Effector memory CD8-positive, alpha-beta T cell (primary cell): ENCODE measurements at places on chromosomes 12 and 14.

DNA sequence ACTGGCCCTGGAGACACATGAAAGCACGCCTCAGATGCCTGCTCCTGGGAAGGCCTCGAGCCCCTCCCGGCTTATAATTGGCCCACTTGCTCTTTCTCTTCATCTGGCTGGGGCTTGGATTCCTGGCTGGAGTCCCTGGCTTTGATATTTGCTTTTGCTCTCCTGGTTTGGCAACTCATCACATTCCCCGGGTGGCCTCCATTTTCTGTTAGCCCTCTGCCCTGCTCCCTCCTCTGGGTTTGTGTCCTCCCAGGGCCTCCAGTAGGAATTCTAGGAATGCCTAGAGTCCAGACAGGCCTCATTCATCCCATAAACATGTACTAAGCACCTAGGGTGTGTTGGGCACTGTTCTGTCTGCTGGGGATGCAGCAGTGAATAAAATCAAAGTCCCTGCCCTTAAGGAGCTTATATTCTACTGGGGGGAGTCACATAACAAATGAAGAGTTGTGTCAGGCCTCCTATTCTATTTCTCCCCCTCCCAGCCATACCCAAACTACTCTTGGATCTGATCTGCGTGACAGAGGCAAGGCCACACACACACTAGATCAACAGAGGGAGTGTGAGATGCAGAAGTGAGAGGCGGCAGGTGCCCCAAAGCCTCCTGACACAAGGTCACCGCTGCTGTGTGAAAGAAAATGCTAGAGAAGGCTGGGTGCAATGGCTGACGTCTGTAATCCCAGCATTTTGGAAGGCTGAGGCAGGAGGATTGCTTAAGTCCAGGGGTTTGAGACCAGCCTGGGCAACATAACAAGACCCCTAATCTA is 21.3 kb upstream of the TSPAN9 start:
- DNase-seq: no peak
- no peak overlapping the region for H3K27ac ChIP-seq
- H3K27me3 ChIP-seq: peaks cover 52% of the 10 kb centered on the region
- no peaks in the 10 kb centered on the region for H3K36me3 ChIP-seq

- H3K36me3 ChIP-seq: no peaks in the 10 kb centered on the region
- no peak for DNase-seq
- no peak overlapping the region for H3K27ac ChIP-seq
- peaks cover 8% of the 10 kb centered on the region for H3K4me1 ChIP-seq
- H3K27me3 ChIP-seq: no peaks in the 10 kb centered on the region
Observed at GRCh38 chr12:67442347-67442841, 173.2 kb downstream of the CAND1 start.

DNA sequence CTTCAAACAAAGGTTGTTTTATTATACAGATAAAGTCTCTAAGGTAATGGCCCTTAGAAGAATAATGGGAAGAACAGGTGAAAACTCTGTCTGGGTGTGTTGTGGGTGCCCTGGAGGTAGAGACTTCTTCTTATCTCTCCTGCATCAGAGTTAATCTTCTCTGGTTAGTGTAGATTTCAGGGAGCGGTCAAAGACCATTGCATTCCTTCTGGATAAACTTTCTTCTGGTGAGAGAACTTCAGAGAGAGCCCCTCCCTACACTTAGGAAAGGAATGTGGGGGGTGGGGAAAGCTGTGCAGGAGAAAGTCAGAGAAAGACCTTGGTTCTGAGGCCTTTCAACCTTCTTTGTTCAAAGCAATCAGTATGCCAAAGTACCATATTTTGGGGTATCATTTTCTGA is 658.5 kb downstream of the DIO2 start:
- H3K27me3 ChIP-seq: no peaks in the 10 kb centered on the region
- H3K4me3 ChIP-seq: no peak overlapping the region
- H3K4me1 ChIP-seq: no peaks in the 10 kb centered on the region
- no peak for DNase-seq

DNA sequence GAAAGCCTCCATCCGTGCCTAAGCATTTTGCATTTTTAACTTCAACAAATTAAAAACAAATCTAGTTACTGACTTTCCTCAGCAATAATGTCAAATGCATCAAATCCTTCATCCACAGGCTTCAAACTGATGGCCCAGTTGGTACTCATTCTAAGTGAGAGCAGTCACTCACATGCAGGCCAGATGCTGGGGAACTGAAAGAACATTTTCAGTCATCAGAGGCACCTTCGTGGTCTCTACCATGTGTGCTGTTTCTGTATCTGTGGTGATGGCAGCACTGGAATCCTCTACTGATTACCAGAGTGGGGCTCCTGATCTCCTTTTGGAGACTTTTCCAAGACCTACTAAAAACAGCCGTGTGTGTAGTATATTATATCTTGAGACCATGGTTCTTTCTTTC is 145.2 kb downstream of the PRIMA1 start:
- peaks cover 77% of the 10 kb centered on the region for H3K27me3 ChIP-seq
- no peaks in the 10 kb centered on the region for H3K4me1 ChIP-seq
- DNase-seq: no peak
- H3K27ac ChIP-seq: no peak overlapping the region
- no peak overlapping the region for H3K4me3 ChIP-seq

GRCh38 chr12:113334786-113335539 is at the start of gene SLC8B1:
TSS of gene SLC8B1 (minus strand) at chr12:113335109. CDS start at chr12:113332878, 2,231 bp downstream.
- H3K27ac ChIP-seq: peak within 1 kb of the TSS; percentile 85
- H3K27me3 ChIP-seq: no peaks in the 10 kb centered on the region
- peaks cover 12% of the 10 kb centered on the region for H3K4me1 ChIP-seq
- peaks cover 9% of the 10 kb centered on the region for H3K36me3 ChIP-seq
- peak within 1 kb of the TSS; percentile 93 for H3K4me3 ChIP-seq
- DNase-seq: peak; percentile 82

GRCh38 chr14:51035611-51036192 is 59.2 kb downstream of the TRIM9 start:
- H3K4me1 ChIP-seq: no peaks in the 10 kb centered on the region
- no peak overlapping the region for H3K4me3 ChIP-seq
- DNase-seq: no peak
- no peaks in the 10 kb centered on the region for H3K36me3 ChIP-seq

DNA sequence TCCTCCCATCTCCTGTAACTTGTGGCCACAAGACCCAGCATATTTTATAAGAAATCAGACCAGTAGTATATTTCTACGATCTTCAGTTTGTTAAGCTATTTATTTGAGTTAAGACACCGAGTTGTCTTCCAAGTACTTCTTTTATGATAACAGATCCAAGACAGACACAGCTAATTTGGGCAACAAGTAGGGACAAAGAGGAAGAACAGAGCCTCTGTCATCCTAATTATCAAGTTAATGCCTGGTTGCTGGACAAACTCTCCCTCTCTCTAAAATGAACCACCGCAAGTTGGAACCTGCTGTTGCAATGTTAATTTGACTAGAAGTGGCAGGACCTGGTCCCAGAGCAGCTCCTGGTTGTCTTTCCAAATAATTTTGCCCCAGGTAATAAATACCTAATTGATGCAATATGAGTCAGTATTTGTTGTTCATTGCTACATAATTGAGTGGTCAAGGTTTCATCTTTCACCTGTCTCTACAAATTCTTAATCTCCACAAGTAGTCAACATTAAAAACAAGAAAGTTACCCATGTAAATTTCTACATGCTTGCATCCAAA is 323.7 kb downstream of the PAWR start:
- no peaks in the 10 kb centered on the region for H3K27me3 ChIP-seq
- H3K4me1 ChIP-seq: no peaks in the 10 kb centered on the region
- H3K36me3 ChIP-seq: no peaks in the 10 kb centered on the region
- no peak overlapping the region for H3K27ac ChIP-seq

DNA sequence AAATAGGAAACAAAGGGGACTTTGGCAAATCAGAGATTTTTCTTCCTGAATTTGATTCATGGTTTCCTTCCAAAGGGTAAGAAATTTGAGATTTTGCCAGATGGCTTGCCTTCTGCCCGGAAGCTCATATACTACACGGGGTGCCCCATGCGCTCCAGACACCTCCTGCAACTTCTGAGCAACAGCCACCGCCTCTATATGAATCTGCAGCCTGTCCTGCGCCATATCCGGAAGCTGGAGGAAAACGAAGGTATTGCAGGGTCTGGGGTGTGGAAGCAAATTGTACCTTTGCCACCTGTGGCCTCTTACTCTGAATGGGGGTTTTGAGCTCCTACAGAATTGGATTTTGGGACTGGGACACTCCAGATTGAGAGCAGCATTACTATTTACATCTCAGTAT is 63.5 kb downstream of the FRMD6 start:
- no peaks in the 10 kb centered on the region for H3K27me3 ChIP-seq
- DNase-seq: no peak
- H3K36me3 ChIP-seq: no peaks in the 10 kb centered on the region
- H3K4me1 ChIP-seq: peaks cover 6% of the 10 kb centered on the region
- no peak overlapping the region for H3K27ac ChIP-seq

GRCh38 chr14:65101631-65102440 is 481 bp downstream of the MAX start:
- peaks cover 46% of the 10 kb centered on the region for H3K4me1 ChIP-seq
- peaks cover 29% of the 10 kb centered on the region for H3K36me3 ChIP-seq
- peaks cover 5% of the 10 kb centered on the region for H3K27me3 ChIP-seq
- DNase-seq: peak; percentile 20
- peak overlapping the region; percentile 71 for H3K4me3 ChIP-seq
- H3K27ac ChIP-seq: peak overlapping the region; percentile 95

DNA sequence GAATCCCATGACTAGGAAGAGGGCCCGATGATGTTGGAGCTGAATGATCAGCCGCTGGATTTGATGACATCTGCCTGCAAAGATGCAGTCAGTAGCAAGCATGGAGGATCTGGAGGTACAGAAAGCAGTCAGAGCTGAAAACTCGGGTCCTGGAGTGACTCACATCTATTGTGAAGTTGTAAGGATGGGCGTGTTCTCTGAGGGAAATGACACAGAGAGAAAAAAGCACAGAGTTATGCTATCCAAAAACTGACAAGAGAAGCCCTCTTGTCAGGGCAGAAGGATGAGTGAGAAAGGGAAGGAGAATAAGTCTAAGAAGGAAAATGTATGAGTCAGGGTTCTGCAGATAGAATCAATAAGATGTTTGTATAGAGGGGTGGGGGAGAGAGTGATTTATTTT is 380.4 kb upstream of the CCDC196 start:
- H3K36me3 ChIP-seq: no peaks in the 10 kb centered on the region
- no peak for DNase-seq
- H3K27me3 ChIP-seq: peaks cover 26% of the 10 kb centered on the region
- no peaks in the 10 kb centered on the region for H3K4me1 ChIP-seq
- H3K27ac ChIP-seq: no peak overlapping the region
- H3K4me3 ChIP-seq: no peak overlapping the region

DNA sequence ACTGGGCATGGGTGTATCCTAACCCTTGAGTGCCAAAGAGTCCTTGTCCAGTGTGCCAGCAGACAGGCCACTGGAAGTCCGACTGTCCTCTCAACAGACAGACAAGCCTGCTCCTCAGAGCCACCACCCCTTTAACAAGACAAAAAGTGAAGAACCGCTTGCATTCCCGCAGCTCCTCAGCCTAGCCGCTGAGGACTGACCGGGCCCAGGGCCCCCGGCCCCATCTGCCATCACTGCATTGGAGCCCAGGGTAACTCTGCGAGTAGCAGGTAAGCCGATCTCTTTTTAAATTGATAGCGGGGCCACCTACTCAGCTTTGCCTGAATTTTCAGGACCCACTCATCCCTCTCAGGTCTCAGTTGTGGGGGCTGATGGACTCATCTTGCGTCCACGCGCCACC is 68.9 kb downstream of the MOK start:
- H3K36me3 ChIP-seq: no peaks in the 10 kb centered on the region
- no peak for DNase-seq
- no peak overlapping the region for H3K27ac ChIP-seq
- no peak overlapping the region for H3K4me3 ChIP-seq
- no peaks in the 10 kb centered on the region for H3K27me3 ChIP-seq

- peaks cover 83% of the 10 kb centered on the region for H3K36me3 ChIP-seq
- no peak overlapping the region for H3K4me3 ChIP-seq
- no peaks in the 10 kb centered on the region for H3K27me3 ChIP-seq
- peak overlapping the region; percentile 85 for H3K27ac ChIP-seq
- DNase-seq: no peak
Observed at GRCh38 chr14:100131181-100131580, 28.3 kb downstream of the DEGS2 start.

DNA sequence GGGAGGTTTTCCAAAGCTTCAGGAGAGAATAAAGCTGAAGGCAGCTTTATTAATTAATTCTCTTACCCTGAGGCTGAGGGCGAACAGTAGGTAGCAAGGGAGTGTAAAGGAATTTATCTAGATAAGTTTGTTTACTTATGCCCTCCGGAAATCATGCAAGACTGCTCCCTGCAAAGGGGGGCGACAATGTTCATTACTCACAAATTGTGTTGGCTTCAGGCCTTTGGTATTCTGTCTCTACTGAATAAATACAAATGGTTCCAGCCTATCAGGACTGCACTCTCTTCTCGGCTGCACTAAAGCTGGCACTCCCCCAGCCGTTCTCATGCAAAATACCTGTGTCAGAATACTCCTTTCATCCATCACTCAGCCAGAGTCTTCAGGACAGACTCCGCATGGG is 120.8 kb downstream of the PPHLN1 start:
- no peaks in the 10 kb centered on the region for H3K4me1 ChIP-seq
- peaks cover 23% of the 10 kb centered on the region for H3K36me3 ChIP-seq
- no peak overlapping the region for H3K4me3 ChIP-seq
- no peak for DNase-seq

GRCh38 chr12:34398706-34399630 is 376.7 kb downstream of the ALG10 start:
- no peak overlapping the region for H3K27ac ChIP-seq
- H3K36me3 ChIP-seq: no peaks in the 10 kb centered on the region
- H3K27me3 ChIP-seq: no peaks in the 10 kb centered on the region
- no peaks in the 10 kb centered on the region for H3K4me1 ChIP-seq

DNA sequence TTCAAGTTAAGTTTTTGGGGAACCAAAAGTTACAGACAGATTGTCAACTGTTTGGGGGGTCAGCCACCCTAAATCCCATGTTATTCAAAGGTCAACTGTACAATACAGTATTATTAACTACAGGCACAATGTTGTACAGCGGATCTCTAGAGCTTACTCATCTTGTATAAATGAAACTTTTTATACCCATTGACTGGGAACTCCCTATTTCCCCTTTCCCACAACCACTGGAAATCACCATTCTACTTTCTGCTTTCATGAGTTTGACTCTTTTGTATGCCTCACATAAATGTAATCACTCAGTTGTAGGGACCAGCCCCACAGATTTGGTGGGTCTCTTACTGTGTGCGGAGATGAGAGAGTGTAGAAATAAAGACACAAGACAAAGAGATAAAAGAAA is 57.8 kb downstream of the SLCO1B3 start:
- H3K27ac ChIP-seq: no peak overlapping the region
- H3K27me3 ChIP-seq: no peaks in the 10 kb centered on the region
- no peaks in the 10 kb centered on the region for H3K4me1 ChIP-seq
- no peak for DNase-seq

GRCh38 chr12:55736780-55737580 is 5.9 kb upstream of the GDF11 start:
- peak overlapping the region; percentile 44 for H3K27ac ChIP-seq
- peaks cover 29% of the 10 kb centered on the region for H3K4me1 ChIP-seq
- DNase-seq: peak; percentile 50
- peaks cover 5% of the 10 kb centered on the region for H3K36me3 ChIP-seq
- H3K27me3 ChIP-seq: no peaks in the 10 kb centered on the region
